Activated CD4-positive, alpha-beta memory T cell treated with anti-CD3 and anti-CD28 coated beads, Interleukin-2, amount 10 ng/mL, durations not matched to agents 7 days and 5 days (primary cell): ENCODE measurements at places on chromosomes 12 and 14.

- DNase-seq: no peak
These were observed 8.4 kb downstream of the HOXC8 start for GRCh38 chr12:54017027-54017788.

DNA sequence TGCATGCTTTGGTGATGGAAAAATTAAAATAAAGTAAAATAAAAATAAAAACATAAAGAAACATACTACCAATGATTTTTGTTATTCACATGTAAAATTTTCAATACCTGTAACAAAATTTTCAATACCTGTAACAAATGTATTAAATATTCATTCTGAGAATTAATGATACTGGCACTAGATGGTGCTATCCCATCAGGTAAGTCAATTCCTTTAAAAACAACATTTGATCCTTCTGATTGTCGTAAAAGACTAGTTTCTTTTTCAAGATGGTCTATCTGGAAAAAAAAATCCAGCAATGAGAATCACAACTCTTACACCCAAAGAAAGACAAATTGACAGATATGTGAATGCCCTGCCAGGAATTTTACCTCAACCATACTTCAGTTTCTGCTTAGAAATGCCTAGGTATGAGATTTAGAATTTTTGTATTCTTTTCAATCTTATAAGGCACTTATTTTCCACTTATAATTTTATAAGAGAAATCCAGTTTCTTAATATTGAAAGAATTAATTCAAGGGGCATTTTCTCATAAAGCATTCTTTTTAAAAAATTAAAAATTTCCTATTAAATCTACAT, 30.7 kb downstream of the CEP290 start:
- DNase-seq: no peak

GRCh38 chr12:107238296-107238695, 144.9 kb upstream of the CRY1 start:
- DNase-seq: no peak

GRCh38 chr14:74501135-74501614, 7.6 kb downstream of the ISCA2 start:
- DNase-seq: no peak

DNA sequence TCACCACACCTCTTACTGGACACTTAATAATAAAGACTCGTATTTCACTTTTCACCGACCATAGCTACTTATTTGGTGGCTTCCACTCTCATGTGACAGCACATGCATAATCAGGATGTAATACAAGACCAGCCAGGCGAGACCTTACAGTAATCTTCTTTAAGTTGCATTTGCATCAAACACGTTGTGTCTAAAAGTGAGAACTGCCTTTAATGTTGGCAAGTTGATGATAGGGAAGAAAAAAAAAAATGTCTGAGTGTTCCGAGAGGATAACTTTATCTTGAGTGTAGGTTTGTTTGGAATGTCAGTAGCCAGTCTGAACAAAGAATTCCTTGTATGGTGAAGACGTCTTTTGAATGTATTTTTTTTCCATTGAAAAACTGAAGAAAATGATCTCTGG, 440.4 kb downstream of the ADAMTS20 start:
- no peak for DNase-seq

- no peak for DNase-seq
These were observed 84.5 kb downstream of the PLEKHG3 start for GRCh38 chr14:64788706-64789105.

DNA sequence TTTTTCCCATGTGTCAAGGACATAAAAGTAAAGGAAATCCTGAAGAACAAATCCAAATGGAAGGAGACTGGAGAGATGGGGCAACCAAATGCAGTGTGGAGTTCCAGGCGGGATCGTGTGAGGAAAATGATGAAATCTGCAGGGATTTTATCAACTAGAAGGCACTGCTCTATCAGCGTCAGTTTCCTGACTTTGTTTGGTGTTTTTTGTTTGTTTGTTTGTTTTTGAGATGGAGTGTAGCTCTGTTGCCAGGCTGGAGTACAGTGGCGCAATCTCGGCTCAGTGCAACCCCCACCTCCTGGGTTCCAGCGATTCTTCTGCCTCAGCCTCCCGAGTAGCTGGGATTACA, 43.3 kb upstream of the GPR132 start:
- DNase-seq: no peak

GRCh38 chr12:116603546-116604177, 44.5 kb downstream of the MAP1LC3B2 start:
- DNase-seq: no peak

DNA sequence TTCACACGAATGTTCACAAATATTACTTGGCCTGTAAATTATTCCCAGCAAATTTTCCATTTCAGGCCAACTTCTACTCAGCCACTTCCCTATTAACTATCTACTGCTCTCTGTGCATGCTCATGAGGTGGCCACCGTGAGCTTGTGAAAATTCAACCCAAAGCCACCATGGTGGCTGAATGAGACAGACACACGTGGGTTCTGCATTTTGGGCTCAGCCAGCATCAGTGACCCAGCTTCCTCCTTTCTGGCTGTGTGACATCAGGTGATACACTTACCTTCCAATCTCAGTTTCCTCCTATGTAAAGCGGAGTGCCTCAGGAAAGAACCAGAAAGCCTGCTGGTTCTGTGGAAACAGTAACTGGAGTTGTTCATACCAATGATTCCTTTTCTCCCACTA, 175.8 kb downstream of the FOXN3 start:
- no peak for DNase-seq

GRCh38 chr12:108394196-108394595, 55.1 kb upstream of the CMKLR1 start:
- no peak for DNase-seq

GRCh38 chr14:99260116-99260515, 11.9 kb downstream of the BCL11B start:
- peak; percentile 15 for DNase-seq

DNA sequence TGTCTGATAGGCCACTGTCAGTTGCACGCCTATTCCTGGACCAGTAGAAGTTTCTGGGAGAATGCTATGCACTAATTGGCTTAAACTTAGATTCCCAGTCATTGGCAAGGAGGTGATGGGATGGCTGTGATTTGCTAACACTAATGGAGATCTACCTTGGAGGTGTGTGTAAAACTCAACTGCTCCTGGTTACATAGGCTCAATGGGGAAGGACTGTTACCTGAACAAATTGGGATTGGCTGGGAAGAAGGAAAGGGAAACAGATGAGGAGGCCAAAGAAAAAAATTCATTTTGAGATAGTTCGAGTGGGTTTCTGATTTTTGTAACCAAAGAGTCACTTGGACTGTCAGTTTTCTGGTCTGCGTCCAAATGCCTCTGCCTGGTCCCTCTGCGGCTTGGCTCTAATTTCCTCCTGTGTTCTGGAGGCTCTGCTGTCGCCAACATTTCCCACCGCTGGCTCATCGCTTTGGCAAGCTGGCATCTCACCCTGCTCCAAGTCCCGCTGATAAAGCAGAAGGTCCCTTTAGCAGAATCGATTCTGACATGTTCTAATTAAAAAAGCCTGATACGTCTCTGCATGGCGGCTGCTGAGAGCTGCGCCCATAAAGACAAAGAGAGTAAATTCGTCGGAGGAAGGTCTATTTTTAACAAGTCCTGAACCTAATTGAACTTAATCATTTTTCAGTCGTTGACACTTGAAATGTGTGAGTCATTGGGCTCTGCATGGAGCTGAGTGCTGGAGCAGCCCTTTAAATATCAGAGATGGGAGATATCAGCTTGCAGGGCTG, 2.0 kb upstream of the CCDC63 start:
- DNase-seq: no peak

DNA sequence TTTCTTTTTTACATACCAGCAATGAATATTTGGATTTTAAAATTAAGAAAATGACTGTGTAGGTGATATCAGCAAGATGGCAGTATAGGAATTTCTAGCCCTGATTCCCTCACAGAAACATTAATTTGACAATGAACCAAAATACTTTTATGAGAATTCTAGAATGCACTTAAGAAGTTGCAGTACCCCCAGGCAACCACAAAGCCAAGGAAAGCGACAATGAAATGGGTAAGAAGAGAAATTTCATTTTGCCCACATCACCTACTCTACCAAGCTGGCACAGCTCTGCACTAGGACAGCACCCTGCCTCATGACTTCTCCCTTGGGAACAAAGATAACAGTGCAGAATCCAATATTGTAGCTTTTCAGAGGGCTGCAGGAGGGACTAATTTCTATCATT, 6.6 kb downstream of the OR9K2 start:
- no peak for DNase-seq

- DNase-seq: no peak
These were observed 323.8 kb downstream of the RGS6 start for GRCh38 chr14:72256055-72256454.

DNA sequence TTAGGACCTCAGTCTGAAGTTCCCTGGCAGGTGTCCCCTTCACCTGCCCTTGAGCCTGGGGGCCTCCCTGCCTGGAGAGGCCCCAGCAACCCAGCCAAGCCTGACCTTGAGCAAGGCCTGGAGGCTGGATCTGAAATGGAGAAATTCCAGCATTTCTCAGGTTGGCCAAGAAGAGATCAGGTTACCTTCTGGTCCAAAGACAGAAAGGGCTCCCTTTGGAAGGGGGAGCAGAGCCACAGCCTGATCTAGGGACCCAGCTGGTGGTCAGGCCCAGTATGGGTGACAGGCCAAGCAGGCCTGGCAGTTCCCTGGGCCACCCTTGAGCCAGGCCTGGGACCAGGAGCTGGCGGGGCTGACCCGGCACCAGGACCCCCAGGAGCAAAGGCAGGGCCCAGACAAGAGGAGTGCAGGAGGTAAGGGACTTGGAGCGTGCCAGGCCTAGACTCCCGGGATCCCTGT, 82.8 kb downstream of the TNFAIP2 start:
- DNase-seq: no peak

DNA sequence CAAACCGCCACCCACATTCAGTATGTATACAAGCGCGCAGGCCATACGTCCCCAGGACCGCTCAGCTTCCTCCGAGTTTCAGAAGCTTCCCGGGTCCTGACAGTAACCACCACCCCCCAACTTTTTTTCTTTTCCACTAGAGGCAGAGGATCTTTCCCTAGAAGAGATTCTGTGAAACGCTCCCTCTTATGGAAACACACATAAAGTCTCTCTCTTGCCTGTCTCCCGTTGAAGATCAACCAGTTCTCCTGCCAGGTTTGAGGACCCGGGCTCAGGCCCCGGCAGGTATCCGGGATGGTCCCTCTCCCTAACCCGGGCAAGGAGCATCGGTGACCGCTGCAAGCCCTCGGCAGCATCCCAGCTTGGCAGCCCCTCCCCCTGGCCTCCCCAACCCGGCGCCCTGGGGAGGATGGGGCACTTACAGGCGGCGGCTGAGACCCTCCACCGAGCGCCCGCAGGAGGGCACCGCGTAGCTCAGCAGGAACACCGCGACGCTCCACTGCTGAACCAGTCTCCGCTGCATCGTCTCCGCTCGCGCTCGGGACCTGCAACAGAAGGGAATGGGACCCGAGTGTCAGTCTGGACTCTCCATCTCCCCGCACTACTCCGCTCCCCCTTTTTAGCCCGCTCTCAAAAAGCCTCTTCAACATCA, 3.4 kb downstream of the PTHLH start:
- DNase-seq: no peak

DNA sequence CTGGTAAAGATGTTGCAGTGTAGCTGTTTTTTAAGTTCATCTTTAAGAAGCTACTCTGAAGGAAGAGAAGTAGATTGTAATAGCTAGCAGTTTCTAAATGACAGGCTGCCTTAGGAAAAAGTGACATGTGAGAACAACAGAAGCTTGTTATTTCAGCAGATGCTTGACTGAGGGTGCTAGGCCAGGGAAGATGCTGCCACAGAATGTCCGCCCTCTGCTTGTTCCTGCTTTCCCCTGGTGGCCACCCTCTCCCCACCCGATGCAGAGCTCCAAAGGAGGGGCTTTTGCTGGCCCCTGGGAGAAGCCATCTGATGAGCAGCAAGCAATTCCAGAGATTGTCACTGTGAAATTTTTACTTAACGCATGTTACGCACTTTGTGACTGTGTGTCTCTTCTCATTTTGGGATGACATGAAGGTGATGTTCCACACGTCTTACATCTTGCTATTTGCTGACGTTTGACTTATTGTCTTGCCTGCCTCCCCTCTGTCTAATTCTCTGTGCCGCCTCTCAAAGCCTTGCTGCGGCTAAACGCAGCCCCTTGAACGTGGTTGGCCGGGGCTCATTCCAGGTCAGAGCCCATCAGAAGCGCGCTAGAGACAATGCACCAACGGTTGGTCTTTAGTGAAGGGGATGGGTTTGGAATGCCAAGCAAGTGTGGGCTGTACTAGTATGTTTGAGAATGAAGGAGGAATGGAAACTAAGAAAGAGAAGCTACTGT, 44.8 kb downstream of the WDR20 start:
- no peak for DNase-seq

DNA sequence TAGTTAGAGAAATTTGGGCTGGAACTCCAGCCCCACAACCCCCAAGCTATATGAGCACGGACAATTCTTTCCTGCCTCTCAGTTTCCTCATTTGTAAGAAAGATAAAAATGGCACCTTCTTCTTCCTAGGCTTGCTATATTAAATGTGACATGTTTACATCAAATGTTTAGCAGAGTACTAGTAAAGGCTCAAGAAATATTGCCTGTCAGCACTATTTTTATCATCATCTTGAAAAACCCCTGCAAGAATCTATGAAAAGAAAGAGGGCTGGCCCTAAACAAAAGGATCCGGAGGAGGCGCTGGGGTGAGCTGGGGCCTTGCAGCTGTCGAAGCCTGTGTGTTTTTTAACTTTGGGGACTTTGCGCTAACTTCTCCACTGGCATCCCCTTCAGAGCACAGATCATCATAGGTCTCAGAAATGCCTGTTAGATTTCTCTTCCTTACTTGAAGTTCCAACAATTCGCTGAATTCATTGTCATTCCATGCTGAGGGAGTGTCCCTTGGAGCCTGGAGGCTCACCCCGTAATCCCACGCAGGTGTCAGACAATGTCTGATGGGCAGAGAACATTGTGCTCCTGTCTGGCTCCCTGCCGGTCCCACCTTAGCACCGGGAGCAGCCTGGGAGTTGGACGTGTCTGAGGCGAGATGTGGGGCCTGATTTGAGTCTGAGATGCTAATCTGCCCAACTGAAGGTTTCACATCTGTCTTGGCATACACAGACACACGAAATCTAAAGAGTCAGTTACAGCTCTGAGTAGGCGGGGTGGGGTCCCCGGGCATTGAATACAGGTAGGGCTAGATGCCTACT, 206.8 kb downstream of the NUAK1 start:
- no peak for DNase-seq

- no peak for DNase-seq
These were observed 43.4 kb upstream of the ST8SIA1 start for GRCh38 chr12:22377731-22378496.

DNA sequence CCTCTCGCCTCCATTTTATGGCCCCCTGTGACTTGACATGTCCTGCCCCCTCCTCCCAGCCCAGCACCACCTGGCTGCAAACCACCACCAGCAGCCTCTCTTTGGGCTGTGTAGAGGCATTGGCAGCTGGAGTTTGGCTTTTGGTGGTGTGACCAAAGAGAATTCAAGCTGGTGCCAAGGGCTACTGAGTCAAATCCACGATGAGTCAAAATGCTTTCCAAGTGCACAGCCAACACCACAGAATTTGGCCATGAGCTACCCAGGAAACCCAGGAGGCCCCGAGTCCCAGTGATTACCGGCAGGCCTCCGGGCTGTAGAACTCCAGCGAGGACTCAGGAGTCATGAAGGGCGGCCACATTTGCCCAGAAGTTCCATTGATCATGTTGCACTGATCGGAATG, 53.8 kb downstream of the SCARB1 start:
- no peak for DNase-seq

- DNase-seq: no peak
These were observed 106.9 kb upstream of the HIF1A start for GRCh38 chr14:61588419-61588901.
